ENCODE measurements at places on chromosomes 16 and 17. TPM values are rescaled to one million over a fixed set of nuclear protein-coding genes. Genes with fewer than 3 reads are reported as not detected.

Gene TEKT5
- not detected for total RNA-seq

Gene HIC1
- total RNA-seq = 9.1 TPM

Gene SLC38A8
- total RNA-seq = 0.45 TPM

Gene ZNF423
- 47.5 TPM for total RNA-seq

Gene ANKRD13B
- 28.6 TPM for total RNA-seq

Gene MYH13
- not detected for total RNA-seq

Gene KIF1C
- 15.2 TPM for total RNA-seq

Gene ZNF469
- total RNA-seq = 0.73 TPM

Gene PRSS27
- total RNA-seq = 2.6 TPM

Gene ACOX1
- total RNA-seq = 55.6 TPM

Gene KIF19
- total RNA-seq = 1.1 TPM

Gene TP53TG3
- not detected for total RNA-seq

Gene SEZ6L2
- total RNA-seq = 26.0 TPM

Gene PPP1R1B
- total RNA-seq = 6.1 TPM

Gene TTLL6
- 0.09 TPM for total RNA-seq

Gene PRSS8
- total RNA-seq = 0.18 TPM

Gene TIMP2
- 36.2 TPM for total RNA-seq

Gene RNF167
- total RNA-seq = 15.8 TPM

Gene CCDC144A
- total RNA-seq = 15.0 TPM

Gene ITGB3
- 1.6 TPM for total RNA-seq

Gene EVI2A
- total RNA-seq = 1.9 TPM

Gene B3GNT9
- 1.7 TPM for total RNA-seq

Gene CD300LB
- not detected for total RNA-seq

Gene TMC7
- 2.7 TPM for total RNA-seq

Gene CLDN7
- 0.54 TPM for total RNA-seq

Gene MAP2K4
- total RNA-seq = 70.0 TPM

Gene G6PC3
- total RNA-seq = 18.0 TPM

Gene KCTD19
- 2.2 TPM for total RNA-seq

Gene KRT31
- not detected for total RNA-seq

Gene TBC1D3H
- total RNA-seq = not detected

Gene MYH8
- 0.27 TPM for total RNA-seq

Gene PPP1R9B
- 29.1 TPM for total RNA-seq

Gene SMIM5
- total RNA-seq = 0.27 TPM

Gene SYT17
- 4.6 TPM for total RNA-seq

Gene CEP20
- total RNA-seq = 20.7 TPM

Gene ENPP7
- total RNA-seq = not detected

Gene MEIOC
- not detected for total RNA-seq

Gene PMFBP1
- 0.82 TPM for total RNA-seq

Gene KRT32
- total RNA-seq = not detected

Gene ABCA5
- 99.2 TPM for total RNA-seq

Gene CCL13
- total RNA-seq = 0.45 TPM

Gene ASPHD1
- 5.0 TPM for total RNA-seq

Gene UTS2R
- not detected for total RNA-seq

Gene MAPT
- total RNA-seq = 90.3 TPM

Gene IL34
- total RNA-seq = 4.1 TPM

Gene DPEP3
- not detected for total RNA-seq

Gene LPO
- total RNA-seq = not detected

Gene HSD17B1
- 1.8 TPM for total RNA-seq

Gene VPS9D1
- total RNA-seq = 11.1 TPM

Gene BAIAP3
- 8.8 TPM for total RNA-seq
